ENCODE measurements at places on chromosomes 7 and 10.

GRCh38 chr7:95957510-95957909 is 185.2 kb downstream of the DYNC1I1 start:
- DNase-seq: no peak

- DNase-seq: no peak
Measured at GRCh38 chr7:12323415-12323814, 80.2 kb downstream of the VWDE start.

DNA sequence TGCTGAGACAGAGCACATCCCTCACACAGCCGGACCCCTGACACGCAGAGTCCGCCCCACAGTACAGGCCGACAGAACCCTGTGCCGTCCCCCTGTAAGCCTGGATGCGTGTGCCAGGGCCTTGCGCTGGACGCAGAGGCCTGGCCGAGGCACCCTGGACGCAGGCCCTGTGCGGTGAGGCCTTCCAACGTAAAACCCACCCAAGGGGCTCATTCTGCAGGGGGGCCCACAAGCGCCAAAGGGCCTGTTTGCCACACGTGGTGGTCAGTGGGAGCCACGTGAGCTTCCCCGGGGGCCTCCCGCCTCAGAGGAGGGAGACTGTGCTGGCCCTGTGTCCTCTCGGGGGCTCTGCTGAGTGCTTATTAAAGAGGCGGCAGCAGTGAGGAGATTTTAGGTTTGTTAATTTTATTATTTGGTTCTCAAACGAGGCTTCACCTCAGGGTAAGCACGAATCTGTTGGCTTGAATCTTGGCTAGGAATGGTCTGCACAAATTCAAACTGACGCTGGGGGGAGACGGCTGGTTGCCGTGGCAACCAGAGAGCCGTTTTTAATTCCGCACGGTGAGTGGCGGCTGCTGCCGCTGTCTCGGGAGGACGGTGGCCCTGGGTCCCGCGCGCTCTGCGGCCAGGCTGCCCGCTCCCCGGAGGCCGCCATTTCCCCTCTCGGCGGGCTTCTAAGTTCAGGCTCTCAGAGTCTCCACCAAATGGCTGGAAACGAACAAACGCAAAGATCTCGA is 4.9 kb upstream of the ADGRA1 start:
- DNase-seq: no peak

DNA sequence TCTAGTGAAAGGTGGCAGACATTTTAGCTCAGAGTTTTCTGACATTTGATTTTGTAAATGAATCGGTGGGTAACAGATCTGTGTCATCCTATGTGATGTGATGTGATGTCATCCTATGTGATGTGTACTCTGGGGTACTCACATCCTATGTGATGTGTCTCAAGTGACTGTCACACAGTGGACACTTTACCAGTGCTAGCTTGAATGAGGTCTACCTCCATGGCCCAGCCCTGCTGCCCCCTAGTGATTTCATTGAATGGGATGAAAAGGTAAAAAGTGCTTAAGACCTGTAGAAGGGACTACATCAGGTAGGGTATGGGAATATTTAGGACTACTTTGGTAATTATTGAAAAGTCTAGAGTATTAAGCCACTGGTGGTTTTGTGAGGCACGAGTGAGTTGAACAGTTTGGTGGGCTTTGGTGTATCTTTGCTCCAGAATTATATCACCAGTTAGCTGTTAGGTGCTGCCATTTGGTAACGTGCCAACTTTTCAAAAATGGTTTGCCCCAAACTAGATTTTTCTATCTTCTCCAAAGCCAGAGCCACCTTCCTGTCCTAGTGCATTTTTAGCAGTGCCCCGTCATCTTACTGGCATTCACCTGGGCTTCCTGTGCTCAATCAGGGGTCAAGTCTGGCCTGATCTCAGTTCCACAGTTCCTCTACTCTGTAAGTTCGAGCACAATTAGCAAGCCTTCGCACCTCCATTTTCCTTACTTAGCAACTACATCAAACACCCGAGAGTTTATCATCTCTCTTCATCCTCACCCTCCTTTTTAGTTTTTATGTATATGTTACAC is 9.7 kb downstream of the EIF4H start:
- no peak for DNase-seq

- no peak for DNase-seq
Measured at GRCh38 chr10:69641261-69641980, 11.4 kb downstream of the FAM241B start.

- DNase-seq: no peak
Measured at GRCh38 chr10:12455766-12456165, 106.4 kb downstream of the CAMK1D start.

DNA sequence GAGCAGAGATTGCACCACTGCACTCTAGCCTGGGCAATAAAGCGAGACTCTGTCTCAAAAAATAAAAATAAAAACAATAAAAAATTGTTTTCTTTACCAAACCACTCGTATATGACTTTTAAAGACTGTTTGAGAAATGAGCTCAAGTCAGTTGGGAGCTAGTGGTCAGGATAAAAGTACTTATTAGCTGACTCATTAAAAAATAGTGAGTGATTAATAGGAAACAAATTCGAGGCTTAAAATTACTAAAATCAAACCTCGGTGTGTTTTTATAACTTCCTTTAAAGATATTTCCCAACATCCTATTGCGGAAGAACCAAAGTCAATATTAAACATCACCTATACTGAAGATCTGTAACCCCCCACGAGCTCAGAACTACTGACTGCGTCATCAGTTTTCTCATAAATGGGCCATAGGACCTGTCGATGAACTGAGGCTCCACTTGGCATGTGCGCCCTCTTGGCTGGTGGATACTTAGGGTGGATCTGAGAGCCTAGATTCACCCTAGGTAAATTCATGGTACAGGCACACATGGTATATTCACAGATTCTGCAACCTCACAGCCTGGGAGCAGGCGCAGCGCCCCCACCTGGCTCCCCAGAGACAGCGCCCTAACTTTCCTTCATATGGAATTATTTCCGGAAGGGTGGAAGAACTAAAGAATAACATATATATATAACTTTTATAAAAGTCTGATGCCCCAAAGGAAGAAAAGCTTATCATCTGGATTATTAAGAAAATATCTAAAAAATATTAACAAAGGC is 9.2 kb downstream of the MKI67 start:
- no peak for DNase-seq

- no peak for DNase-seq
Measured at GRCh38 chr10:15419279-15419874, 48.3 kb upstream of the FAM171A1 start.

DNA sequence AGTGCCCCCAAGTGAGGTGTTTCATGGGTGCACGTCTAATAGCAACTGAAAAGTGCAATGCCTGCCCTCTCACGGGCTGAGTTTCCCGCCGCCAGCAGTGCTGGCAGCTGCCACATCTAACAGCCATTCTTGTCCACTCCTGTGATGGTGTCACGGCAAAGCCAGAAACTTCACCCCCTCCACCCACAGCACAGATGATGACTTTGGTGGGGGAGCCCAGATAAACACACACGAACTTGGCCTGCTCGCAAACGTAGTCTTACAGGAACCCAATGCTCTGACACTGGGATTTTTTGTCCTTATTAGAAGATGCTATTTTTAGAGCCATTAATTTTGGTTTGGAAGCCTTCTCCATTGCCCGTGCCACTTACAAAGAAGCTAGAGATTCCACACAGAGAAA is 26.7 kb downstream of the CPXM2 start:
- DNase-seq: no peak

GRCh38 chr10:44297963-44298362 is 86.9 kb downstream of the CXCL12 start:
- no peak for DNase-seq

DNA sequence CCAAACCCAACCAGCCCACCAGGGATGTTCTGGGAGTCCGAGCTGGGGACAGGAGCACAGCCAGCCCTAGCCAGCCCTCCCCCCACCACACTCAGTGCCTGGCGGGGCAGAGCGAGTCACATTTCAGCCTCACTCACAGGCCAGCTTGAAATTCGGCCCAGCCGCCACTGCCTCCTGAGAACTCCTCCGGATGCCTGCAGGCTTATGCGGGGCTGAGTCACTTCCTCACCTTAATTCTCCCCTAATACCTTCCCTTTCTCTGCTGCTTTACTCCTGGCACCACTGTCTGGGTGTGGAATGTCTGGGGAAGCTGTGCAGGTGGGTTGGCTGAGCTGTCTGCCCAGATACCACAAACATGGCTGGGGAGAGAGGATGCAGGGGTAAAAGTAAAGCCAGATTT is 22.6 kb upstream of the DLG5 start:
- no peak for DNase-seq

- no peak for DNase-seq
Measured at GRCh38 chr10:30662814-30663213, 33.3 kb upstream of the LYZL2 start.

- no peak for DNase-seq
Measured at GRCh38 chr10:47268696-47269095, 31.3 kb upstream of the GDF10 start.

- DNase-seq: no peak
Measured at GRCh38 chr7:23654508-23654907, 25.5 kb upstream of the FAM221A start.

DNA sequence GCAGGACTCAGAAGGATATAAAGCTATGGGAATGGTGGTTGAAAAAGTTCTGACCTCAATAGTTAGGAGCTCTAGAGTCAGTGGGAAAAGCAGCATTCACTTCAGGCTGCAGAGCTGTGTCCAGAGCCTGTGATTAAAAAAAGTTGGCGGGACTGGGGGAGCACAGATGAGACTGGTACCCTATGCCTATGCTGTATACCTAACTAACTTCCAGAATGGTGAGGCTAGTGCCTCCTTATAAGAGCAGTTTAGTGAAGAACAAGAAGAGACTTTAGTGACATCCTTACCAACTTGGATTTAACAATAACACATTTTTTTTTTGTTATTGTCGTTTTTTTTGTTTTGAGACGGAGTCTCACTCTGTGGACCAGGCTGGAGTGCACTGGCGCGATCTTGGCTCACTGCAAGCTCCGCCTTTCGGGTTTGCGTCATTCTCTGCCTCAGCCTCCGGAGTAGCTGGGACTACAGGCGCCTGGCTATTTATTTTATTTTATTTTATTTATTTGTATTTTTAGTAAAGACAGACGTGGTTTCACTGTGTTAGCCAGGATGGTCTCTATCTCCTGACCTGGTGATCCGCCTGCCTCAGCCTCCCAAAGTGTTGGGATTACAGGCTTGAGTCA is 6.6 kb upstream of the ZNF282 start:
- DNase-seq: no peak

DNA sequence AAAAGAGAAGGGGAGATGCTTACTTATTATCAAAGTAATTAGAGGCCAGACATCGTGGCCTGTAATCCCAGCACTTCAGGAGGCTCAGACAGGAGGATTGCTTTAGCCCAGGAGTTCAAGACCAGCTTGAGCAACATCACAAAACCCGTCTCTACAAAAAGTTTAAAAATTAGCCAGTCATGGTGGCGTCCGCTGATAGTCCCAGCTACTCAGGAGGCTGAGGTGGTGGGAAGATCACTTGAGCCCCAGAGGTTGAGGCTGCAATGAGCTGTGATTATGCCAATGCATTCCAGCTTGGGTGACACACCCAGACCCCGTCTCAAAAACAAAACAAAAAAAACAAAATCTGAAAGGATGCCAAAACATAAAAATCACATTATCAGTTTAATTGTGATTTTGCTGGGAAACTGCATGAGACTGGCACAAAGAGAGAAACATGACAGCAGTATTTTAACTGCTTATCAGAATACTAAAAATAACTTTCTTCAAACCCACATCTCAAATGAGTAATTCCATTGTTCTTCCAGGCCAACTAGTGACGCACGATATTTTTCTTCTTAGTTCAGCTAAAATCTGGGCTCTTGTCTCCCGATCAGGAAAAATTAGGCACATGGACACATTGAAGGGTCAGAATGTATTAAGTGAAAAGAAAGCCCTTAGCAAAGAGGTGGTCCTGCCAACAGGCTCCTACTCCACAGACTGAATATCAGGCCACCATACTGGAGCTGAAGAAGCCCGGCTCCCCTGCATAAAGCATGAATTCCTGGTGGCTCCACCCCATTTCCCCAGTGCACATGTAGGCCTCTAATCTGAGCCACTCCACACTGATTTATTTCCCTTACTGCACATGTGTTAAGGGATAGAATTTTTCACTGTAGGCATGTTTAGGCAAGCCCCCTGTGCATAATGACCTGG is 9.6 kb upstream of the CCM2 start:
- no peak for DNase-seq

DNA sequence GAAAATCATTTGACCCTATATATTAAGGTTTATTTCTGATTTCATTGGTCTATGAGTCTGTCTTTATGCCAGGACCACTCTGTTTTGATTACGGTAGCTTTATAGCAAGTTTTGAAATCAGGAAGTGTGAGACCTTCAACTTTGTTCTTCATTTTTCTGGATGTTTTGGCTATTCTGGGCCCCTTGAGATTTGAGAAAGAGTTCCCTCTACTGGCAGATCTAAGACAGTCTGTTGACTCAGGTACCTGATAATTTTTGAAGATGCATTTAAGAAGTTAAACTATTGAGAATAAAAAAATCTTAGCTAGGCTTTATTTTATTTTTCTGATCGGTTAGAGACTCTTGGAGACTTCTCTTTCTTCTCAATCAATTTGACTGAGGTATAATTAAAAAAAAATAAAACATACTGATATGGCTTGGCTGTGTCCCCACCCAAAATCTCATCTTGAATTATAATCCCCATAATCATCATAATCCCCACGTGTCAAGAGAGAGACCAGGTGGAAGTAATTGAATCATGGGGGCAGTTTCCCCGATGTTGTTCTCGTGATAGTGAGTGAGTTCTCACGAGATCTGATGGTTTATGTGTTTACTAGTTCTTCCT is 209.2 kb downstream of the SNX10 start:
- DNase-seq: peak; percentile 18

DNA sequence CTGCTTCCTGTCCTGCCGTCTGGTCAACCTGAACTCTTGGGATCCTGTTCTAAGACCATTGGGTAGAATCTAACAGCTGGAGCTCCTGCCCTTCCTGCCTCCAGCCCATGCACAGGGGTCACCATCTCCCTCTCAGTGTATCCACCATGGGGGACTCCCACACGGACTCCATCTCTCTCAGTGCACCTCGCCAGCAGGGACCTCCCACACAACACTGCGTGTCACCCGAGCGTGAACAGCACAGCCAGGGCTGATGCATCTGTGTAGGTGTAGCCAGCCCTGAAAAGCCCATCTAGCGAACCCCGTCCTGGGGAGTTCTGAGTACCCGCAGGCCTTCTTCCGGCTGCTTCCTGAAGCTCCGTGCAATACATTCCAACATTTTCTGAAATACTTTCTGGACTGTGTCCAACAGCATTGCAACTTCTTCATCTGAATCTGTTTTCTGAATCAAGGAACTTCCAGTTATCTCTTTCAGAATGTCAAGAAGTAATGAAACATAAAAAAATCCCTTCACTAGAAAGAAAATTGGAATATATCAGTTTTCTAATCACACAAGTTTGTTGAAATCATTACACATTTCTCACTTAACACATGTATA is 52.5 kb downstream of the NCAPG2 start:
- DNase-seq: no peak

Measured in GM18507 (cell line).